Natural killer cell treated with Interleukin-12 subunit alpha and Interleukin-12 subunit beta and Interleukin-15 and Interleukin-18, amount 100 ng/mL, for 72 hours (primary cell): ENCODE measurements at places on chromosomes 13 and 19. TPM values are rescaled to one million over a fixed set of nuclear protein-coding genes. Genes with fewer than 3 reads are reported as not detected.
A peak's percentile ranks its signal among the peaks of the same experiment; 100 is the strongest.

The FGF9 gene
- not detected for total RNA-seq

The KLHL1 gene
- not detected for total RNA-seq

The PLIN5 gene
- not detected for total RNA-seq

- H3K27ac ChIP-seq = no peak overlapping the region
- H3K27me3 ChIP-seq = peaks cover 41% of the 10 kb centered on the region
- H3K4me3 ChIP-seq = no peak overlapping the region
- H3K4me1 ChIP-seq = peaks cover 15% of the 10 kb centered on the region
Measured at GRCh38 chr13:26050568-26051230, 1.1 kb downstream of the SHISA2 start.

DNA sequence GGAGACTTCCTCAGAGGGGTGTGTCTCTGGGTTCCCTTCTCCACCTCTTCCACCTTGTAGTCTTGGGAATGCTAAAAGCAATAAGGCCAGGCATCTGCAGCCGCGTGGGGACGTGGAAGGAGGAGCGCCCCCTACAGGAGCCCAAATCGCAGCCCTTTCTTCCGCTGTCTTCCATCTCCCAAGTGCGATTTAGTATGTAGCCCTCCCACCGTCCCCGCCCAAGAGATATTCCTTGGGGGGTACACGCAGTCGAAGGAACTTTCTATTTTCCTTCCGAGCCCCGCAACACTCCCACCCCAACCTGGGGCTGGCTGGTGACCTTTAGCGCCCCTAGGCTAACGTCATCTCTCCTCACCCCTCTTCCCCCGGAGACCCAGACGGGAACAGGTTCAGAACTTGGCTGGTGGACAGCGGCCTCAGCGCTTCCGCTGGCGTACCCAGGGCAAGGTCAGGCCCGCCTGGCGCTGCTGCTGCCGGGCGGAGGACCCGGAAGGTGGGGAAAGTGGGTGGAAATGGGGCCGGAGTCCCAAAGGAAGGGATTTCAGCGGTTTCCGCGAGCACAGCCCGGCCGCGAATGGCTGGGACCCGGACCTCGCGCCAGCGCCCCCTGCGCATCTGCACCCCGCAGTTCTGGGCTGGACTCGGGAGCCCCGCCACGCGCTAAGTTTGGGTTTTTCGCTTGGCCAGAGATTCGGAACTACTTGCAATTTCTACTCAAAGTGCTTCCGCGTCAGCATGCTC is 2.1 kb upstream of the PCDH8 start:
- peaks cover 16% of the 10 kb centered on the region for H3K36me3 ChIP-seq
- H3K4me1 ChIP-seq = peaks cover 5% of the 10 kb centered on the region
- H3K4me3 ChIP-seq = peak overlapping the region; percentile 65
- H3K27me3 ChIP-seq = peaks cover 46% of the 10 kb centered on the region
- H3K27ac ChIP-seq = no peak overlapping the region
- DNase-seq = no peak

GRCh38 chr13:74986609-74987008 is 495.4 kb downstream of the TBC1D4 start:
- no peak overlapping the region for H3K4me3 ChIP-seq
- no peaks in the 10 kb centered on the region for H3K36me3 ChIP-seq
- no peaks in the 10 kb centered on the region for H3K27me3 ChIP-seq
